ENCODE measurements at places on chromosomes 5 and 9.
A peak's percentile ranks its signal among the peaks of the same experiment; 100 is the strongest.

- no peak for DNase-seq
- H3K36me3 ChIP-seq: peaks cover 16% of the 10 kb centered on the region
These were observed 47.7 kb downstream of the EHMT1 start for GRCh38 chr9:137666513-137666822.

- no peak for DNase-seq
- H3K4me1 ChIP-seq: peaks cover 17% of the 10 kb centered on the region
- H3K27ac ChIP-seq: no peak overlapping the region
- H3K4me3 ChIP-seq: no peak overlapping the region
- H3K27me3 ChIP-seq: peaks cover 8% of the 10 kb centered on the region
These were observed 1.9 kb downstream of the SLC4A9 start for GRCh38 chr5:140361901-140362300.

- no peaks in the 10 kb centered on the region for H3K4me1 ChIP-seq
- no peak overlapping the region for H3K4me3 ChIP-seq
- DNase-seq: no peak
- no peaks in the 10 kb centered on the region for H3K27me3 ChIP-seq
These were observed 30.3 kb upstream of the TEK start for GRCh38 chr9:27078685-27079084.

- H3K4me1 ChIP-seq: peaks cover 10% of the 10 kb centered on the region
- no peaks in the 10 kb centered on the region for H3K36me3 ChIP-seq
- H3K27ac ChIP-seq: no peak overlapping the region
- H3K27me3 ChIP-seq: no peaks in the 10 kb centered on the region
- no peak for DNase-seq
- H3K4me3 ChIP-seq: no peak overlapping the region
These were observed 16.8 kb upstream of the PCSK5 start for GRCh38 chr9:75873712-75874111.

GRCh38 chr9:23497137-23497504 lies 328.9 kb downstream of the ELAVL2 start:
- no peaks in the 10 kb centered on the region for H3K4me1 ChIP-seq
- no peak overlapping the region for H3K27ac ChIP-seq
- no peaks in the 10 kb centered on the region for H3K36me3 ChIP-seq
- no peak overlapping the region for H3K4me3 ChIP-seq
- H3K27me3 ChIP-seq: no peaks in the 10 kb centered on the region
- DNase-seq: no peak

DNA sequence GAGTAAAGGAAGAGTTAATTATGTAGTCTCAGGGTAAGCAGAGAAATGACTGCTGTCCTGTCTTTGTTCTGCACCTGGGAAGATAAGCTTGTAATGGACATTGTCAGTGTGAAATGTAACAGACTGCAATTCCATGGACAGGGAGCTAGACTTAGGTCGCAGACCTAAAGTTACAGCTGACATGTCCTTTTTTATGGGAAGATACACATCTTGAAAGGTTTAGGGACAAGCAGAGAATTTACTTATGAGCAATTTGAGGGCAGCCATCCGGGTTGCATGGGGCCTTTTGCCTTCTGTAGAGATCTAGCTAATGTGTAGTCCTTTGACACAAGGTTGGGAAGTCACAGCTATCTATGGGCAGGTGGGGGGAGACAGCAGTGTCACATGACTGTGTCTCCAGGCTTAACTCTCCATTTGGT lies 85.7 kb downstream of the SERINC5 start:
- peak overlapping the region; percentile 30 for H3K27ac ChIP-seq
- H3K36me3 ChIP-seq: peaks cover 58% of the 10 kb centered on the region
- no peaks in the 10 kb centered on the region for H3K27me3 ChIP-seq
- DNase-seq: no peak

DNA sequence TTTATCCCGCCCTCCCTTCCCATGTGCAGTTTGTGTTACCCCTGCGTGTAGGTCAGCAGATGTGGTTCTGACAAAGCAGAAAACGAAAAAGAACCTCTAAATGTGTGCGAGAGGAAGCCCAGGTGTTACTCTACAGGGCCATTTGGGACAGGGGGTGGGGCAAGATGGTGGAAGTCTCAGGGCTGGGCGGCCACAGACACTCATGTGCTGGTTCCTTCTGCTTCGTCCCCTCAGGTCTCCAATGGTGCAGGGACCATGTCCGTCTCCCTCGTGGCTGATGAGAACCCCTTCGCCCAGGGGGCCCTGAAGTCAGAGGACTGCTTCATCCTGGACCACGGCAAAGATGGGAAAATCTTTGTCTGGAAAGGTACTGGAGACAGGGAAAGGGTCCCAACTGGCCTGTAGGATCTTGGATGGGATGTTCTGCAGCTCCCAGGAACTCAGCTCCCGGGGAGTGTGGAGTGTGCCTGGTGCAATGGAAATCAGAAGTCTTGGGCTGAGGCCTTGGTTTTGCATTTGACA lies 49.0 kb downstream of the GSN start:
- DNase-seq: no peak
- H3K4me3 ChIP-seq: no peak overlapping the region
- H3K4me1 ChIP-seq: peaks cover 7% of the 10 kb centered on the region
- H3K27ac ChIP-seq: no peak overlapping the region
- H3K36me3 ChIP-seq: no peaks in the 10 kb centered on the region

DNA sequence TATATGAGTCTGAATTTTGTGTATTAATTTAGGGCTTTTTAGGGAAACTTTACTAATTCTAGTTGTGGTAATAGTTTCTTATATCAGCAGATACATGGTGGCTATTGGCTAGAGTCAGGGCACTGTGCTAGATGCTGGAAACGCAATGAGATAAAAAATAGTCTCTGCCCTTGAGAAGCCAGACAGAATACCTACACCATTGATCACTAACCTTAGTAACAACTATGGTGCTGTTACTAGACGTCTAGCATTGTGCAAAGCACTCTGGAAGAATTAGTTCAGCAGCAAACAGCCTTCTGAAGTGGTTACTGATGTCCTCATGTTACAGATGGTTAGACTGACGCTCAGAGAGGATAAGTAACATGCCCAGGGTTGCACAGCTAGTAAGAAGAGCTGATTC lies 61.8 kb downstream of the GDA start:
- no peak overlapping the region for H3K4me3 ChIP-seq
- no peaks in the 10 kb centered on the region for H3K4me1 ChIP-seq
- H3K27ac ChIP-seq: no peak overlapping the region
- H3K27me3 ChIP-seq: peaks cover 13% of the 10 kb centered on the region

- no peaks in the 10 kb centered on the region for H3K27me3 ChIP-seq
- no peak overlapping the region for H3K27ac ChIP-seq
- peak; percentile 48 for DNase-seq
- H3K4me1 ChIP-seq: peaks cover 59% of the 10 kb centered on the region
- no peak overlapping the region for H3K4me3 ChIP-seq
- peaks cover 18% of the 10 kb centered on the region for H3K36me3 ChIP-seq
These were observed 3.4 kb downstream of the CLINT1 start for GRCh38 chr5:157855404-157855994.
